ENCODE measurements at places on chromosomes 11 and 22.

DNA sequence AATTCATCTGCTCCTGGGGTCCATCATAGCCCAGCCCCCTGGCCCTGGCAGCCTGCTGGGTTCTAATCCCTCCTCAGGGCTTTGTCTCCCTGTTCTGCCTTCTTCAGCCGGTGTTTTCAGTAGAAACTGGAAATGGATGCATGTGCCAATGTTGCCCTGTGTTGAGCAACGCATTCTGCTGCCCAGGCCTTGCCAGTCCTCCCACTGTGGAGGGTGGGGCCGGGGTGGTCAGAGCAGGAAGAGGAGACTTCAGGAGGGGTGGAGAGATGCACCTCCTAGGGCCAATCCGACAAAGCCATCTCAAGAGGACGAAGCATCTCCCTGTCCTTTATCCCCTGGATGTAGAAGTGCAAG lies 27.6 kb upstream of the ZBTB16 start:
- no peak for DNase-seq

DNA sequence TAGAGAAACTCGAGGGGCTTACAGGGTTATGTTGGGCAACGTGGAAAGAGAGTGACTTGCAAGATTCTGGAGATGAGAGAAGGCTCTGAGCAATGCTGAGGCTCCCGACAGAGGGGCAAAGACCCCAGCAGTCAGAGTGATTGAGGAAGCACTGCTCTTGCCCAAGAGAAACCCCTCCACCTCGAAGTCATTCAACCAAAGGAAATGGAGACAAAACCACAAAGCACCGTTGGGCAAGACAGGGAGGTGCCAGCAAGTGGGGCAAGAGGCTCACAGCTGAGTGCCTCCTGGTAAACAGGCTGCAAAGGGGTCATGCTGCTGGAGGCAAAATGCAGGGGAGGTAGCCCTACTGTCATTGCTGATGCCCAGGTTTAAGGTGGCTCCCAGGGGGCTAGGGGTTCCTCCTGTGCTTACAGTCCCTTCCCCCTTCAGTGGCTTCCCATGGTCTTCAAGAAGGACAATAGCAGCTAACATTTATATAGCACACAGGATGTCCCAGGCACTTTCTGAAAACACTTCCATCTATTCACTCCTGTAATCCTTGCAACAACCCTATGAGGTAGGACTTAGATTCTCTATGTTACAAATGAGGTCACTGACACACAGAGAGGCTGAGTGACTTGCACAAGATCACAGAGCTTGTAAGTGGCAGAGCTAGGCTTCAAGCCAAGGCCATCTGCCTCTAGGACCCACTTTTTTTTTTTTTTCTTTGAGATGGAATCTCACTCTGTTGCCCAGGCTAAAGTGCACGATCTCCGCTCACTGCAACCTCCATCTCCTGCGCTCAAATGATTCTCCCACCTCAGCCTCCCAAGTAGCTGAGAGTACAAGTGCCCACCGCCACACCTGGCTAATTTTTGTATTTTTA lies 18.1 kb upstream of the MYH9 start:
- no peak for DNase-seq

DNA sequence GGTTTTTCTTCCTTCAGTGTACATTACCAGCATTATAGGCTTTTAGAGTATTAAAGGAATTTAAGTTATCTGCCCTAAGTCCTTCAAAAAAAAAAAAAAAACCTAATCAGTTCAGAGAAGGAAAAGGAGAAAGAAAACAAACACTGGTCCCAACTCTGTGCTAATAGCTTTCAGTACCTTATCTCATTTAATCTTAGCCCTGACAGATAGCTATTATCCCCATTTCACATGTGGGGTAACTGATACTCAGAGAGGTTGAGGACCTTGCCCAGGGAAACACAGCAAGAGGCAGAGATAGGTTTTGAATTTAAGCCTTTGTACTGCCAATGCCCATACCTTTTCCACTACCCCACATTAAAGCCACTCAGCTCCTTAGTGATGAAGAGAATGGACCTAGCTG lies 43.4 kb downstream of the FAT3 start:
- DNase-seq: no peak

DNA sequence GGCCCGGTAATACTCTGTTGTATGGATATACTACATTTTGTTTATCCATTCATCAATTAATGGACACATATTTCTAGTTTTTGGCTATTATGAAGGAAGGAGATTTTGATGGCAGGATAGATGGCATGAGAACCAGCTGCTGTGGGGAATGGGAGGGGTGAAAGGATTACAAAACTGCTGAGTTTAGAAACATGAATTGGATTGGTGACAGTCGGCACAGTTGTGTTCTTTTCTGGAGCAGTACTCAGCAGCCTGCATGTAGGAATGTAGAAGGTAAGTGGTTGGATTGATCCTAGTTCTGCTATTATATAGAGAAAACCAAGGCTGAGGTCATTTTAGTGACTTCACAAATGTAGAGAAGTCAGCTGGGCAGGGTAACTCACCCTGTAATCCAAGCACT lies 7.1 kb downstream of the PAAF1 start:
- no peak for DNase-seq

DNA sequence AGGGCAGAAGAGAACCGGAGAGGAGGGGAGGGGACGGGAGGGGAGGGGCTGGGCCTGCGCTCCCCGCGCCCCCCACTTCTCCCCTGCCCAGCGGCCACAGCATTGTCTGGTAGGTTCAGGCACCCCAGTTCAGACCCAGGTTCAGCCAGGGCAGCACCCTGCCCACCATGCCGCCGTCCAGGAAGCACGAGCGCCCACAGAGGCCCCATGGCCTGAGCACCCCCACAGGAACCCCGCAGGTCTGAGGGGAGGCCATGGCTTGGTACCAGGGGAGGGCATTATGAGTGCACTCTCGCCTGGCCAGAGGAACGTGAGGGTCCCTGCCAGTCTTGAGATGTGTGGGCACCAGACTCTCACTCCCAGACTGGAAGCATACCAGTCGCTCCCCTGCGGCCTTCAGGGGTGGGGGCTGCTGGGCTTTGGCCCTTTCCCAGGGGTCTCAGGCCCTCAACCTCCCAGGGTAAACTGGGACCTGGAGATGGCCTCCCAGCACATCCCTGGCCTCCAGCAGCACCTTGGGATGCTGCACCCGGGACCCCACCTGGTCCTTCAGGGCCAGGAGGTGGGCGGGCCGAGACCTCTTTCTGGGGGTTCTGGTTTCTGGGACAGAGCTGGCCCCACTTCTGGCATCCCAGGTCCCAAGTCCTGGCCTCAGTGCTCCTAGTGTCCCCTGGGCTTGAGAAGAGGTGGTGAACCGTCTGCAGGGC lies 597 bp upstream of the PLXNB2 start:
- DNase-seq: no peak

DNA sequence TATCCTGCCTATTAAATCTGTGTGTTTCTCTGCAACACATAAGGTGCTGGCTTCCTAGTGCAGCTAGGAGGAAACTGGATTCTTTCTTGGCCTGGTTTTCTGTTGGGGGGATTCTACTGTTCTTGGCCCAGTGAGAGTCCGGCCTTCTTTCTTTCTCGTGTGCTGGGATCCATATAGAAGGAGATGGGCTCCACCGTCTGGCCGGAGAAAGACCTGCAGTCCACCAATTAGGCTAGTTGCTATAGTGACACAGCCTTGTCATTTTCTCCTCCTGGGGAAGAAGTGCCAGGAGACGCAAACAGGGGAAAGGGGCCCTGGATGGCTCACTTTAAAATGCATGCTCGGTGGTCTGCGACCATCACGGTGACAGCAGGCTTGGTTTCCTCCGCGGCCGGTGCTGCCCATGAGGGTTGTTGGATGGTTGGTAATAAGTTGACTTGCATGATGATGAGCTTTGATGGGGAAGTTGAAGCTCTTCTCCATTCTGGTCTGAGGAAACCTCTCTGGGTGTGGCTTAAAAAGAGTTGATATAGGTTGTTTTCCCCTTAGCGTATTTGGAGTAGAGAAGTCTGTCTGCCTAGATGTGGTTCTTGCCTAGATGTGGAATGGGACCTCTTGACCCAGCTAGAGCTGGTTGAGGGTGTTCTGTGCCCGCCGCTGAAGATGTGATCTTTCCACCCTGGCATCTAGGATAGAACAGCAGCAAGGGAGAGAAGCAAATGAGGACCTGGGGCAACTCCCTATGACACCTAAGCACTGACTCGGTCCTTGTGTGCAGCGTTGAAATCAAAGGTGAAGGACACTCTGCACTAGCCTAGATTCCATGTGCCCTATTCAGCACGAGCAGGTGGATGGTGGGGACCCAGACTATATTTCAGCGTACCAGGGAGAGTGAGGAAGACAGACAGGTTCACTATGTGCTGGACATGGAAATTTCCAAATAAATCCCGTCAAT lies 1335.0 kb downstream of the BRD1 start:
- peak; percentile 79 for DNase-seq

DNA sequence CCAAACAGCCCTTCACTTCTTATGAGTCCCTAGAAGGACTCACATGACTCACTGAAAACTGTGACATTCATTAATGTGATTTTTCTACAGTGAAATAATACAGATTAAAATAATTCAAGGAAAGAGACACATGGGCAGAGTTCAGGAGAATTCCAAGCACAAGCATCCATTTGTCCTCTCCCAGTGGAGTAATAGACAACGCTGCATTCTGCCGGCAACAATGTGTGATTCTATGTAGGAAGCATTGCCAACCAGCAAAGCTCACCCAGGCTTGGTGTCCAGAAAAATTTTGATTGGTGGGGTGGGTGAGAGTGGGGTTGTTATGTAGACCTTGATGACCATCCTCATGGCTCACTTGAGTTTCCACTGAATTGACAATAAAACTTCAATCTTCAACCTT lies 123.9 kb downstream of the VPREB1 start:
- DNase-seq: no peak

All from GM23338 (cell line).